CD4-positive, alpha-beta T cell treated with Interleukin-6 for 4 hours (primary cell): ENCODE measurements at places on chromosomes 1 and 21.

DNA sequence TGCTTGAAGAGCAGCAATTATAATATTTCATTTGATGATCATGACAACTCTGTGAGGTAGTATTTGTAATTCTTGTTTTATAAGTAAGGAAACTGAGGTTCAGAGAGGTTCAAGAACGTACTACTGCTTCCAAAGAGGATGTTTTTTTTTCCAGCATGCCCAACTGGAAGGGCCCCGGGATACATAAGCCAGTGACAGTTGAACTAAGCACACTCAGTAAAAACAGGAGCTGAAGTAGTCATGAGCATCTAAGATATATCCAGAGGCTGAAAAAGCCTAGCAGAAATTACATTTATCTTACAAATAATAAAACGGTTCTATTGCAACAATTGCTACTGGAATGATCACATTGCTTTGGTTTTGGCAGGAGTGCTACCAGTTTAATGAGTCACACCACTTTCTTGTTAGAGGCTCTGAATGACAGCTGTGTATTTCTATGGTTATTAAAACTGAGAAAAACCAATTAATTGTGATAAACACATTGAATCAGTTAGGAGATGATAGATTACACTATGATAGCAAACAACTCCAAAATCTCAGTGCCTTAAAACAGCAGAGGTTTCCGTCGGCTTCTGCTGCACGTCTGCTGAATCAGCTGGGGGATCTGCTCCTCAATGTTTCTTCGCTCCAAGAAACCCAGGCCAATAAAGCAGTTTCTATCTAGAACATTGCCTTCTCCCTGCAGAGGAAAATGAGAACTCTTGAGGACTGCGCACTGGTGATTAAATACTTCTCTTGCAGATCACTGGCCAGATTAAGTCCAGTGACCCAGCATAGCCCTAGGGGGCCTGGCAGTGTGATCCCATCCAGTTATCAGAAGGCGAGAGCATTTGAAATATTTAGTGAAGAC is 522.7 kb downstream of the PLPP3 start:
- no peak for DNase-seq

GRCh38 chr21:17576080-17576835 is 36.4 kb downstream of the BTG3 start:
- DNase-seq: no peak

- DNase-seq: no peak
These were observed 16.1 kb downstream of the HSF2BP start for GRCh38 chr21:43643193-43643592.

DNA sequence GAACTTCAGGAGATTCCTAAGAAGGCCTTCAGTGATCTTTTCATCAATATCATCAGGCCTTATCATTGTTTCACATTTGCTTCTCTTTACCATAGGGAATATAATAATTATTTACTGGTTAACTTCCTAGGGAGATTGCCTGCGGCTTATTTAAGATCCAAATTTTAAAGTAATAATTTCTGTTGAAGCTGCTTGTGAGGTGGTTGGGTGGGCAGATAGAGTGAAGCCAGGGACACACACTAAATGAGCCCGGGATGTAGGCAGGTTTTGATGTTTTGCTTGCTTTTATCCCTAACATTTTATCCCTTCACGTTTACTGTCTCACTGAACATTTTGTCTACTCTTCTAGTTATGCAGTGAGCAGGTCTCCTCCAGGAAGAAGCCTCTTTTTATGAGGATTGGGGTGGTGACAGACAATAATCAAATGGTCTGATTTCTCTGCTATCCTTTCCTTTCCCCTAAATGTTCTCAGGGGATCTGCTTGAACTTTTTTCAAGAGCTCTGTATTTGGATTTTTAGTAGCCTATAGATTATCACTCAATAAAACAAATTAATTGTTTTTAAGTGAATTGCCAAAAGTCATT is 164.7 kb downstream of the RUNX1 start:
- DNase-seq: no peak

- no peak for DNase-seq
These were observed 35.7 kb upstream of the ERRFI1 start for GRCh38 chr1:8061673-8062386.

DNA sequence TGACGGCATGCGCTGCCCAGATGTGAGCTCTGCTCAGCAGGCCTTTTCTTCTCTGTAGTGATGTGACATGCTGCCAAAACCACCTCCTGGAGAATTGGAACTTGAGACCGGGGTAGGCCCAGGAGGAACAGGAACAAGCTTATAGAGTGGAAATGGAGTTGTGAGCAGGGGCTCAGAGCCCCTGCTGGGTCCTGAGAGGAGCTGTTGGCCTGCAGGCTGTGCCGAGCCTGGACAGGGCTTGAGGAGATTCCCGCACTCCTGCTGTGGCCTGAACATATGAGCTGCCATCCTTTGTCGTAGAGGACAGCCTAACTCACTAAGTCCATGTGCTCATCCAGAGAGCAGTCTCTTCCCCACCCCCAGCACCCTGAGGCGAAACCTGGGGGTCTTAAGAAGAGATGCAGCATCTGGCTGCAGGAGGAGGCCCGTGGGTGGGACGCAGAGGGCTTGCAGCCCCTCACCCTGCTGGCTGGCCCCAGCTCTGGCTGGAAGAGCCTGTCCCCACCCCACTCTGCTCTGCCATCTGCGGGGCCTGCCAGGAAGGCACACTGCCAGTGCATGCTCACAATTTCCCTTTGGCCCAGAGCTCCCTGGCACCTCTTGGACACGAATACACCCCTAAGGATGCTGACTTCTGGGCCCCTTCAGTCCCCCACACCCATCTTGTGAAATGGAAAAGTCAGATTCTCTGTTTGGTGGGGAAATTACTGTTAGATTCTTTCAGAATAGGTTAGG is 42.5 kb downstream of the PTPRF start:
- DNase-seq: no peak

DNA sequence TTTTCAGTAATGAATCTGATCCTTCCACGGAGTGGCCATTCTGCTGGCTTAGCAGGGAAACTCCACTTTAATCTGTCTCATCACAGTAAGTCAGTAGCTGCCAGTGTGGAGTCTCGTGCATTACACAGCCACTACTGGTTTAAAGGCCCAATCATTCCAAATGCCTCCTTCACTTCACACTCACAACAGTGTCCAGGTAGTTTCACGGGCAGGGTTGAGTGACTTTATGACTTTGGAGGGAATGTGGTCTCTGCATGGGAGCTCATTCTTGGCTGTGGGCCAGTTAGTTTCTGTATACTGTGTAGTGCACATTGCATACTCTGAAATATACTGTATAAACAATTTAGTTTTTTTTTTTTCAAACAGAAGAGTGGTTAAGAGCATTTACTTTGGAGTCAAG is 34.6 kb upstream of the C1orf87 start:
- DNase-seq: no peak

DNA sequence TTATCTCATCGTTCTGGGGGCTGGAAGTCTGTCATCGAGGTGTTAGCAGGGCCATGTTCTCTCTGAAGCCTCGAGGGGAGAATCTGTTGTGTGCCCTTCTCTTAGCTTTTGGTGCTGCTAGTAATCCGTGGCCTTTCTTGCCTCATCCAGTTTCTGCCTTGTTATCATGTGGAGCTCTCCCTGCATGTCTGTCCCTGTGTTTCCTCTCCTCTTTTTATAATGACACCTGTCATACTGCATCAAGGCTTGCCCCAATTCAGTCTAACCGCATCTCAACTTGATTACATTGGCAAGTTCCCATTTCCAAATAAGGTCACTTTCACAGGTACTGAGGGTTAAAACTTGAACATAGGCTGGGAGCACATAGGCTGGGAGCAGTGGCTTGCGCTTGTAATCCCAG is 82.6 kb upstream of the CNIH3 start:
- DNase-seq: no peak

- no peak for DNase-seq
These were observed 55.5 kb upstream of the DNAJC6 start for GRCh38 chr1:65253800-65254319.

DNA sequence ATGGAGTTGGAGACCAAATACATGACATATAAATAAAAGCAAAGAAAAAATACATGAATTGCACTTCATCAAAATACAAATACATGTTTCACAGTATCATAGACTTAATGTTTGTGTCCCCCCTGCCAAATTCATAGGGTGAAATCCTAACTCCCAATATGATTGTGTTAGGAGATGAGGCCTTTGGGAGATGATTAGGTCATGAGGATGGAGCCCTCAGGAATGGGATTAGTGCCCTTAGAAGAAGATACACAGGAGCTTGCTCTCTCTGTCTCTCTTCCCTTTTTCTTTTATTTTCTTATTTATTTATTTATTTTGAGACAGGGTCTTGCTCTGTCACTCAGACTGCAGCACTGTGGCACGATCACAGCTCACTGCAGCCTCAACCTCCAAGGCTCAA is 26.0 kb upstream of the FAM131C start:
- no peak for DNase-seq

DNA sequence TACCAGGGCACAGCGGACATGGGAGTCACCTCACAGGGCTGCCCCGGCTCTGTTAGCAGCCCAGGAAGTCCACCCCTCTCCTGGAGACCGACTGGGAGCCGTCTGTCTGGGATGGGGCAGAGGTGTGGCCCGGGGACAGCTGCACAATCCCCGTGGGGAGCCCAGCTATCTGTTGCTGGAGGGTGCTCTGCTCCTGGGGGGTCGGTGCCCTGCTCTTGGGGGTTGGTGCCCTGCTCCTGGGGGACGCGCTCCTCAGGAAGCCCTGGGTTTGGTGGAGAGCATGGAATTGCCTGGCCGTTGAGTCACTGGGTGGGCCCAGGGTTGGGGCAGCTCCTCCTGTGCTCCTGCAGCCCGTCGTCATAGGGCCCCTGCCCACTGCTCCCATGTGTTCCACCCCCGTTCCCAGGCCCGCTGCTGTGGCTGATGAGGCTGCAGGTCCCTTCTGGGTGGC is 39.3 kb downstream of the AGPAT3 start:
- DNase-seq: no peak

GRCh38 chr21:38664315-38664714 is 141.4 kb upstream of the ETS2 start:
- DNase-seq: no peak

- DNase-seq: no peak
These were observed 16.5 kb upstream of the VCAM1 start for GRCh38 chr1:100703052-100703451.

DNA sequence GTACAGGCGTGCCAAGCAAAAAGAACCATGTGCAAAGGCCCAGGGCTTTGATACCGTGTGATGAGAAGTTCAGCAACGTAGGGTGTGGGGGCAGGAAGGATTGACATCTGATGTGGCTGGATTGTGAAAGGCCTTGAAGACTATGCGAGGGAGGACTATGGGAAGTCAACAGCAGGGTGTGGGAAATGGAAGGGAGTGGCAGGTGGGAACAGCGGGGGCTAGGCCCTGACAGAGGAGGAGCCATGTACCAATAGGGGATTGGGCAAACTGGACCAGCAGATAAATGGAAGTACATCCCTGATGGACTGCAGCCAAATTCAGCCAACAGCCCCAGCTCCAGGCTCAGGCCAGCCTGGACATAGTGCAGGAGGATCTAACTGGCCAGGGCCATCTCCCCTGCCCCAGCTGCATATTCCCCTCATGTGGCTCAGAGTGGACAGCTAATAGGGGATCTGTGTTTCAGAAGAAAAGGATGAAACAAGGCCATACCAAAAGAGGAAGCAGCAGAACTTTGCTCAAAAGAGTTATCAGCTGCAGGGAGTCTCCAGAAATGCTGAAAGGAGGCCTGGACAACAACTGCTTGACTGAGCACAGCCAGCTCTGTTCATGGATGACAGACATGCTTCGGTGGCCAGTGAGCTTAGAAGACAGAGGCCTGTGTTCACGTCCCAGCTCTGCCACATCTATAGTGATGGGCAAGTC is 140.2 kb upstream of the SGIP1 start:
- no peak for DNase-seq

- no peak for DNase-seq
These were observed 15.1 kb downstream of the SOX13 start for GRCh38 chr1:204087893-204088528.

DNA sequence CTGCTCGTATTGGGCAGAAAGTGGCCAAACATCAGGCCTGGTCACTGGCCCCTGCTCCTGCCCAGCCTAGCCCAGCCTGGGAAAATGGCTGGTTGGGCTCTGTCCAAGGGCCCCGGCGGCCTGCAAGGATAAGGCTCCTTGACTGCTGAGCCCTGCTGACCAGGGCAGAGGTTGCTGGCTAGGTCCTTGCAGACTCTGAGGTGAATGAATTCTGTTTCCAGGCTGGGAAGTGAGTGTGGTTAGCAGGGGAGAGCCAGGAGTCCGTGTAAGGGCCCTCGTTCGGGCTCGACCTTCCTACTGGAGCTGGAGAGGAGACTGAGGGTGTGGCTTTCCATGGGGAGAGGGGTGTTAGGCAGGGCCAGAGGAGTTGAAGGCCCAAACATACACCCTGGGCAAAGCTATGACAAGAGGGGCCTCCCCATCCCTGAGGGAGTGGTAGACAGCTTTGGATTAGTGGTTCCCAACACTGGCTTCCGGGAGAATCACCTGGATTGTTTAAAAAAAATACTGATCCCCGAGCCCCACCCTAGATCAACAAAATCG is 20.6 kb downstream of the CSF1 start:
- no peak for DNase-seq

- no peak for DNase-seq
These were observed 26.2 kb downstream of the ZYG11B start for GRCh38 chr1:52752484-52752826.

GRCh38 chr21:39860600-39860999 is 6.6 kb upstream of the PCP4 start:
- DNase-seq: no peak

GRCh38 chr21:42269386-42269785 is 45.8 kb downstream of the TFF3 start:
- peak; percentile 41 for DNase-seq

DNA sequence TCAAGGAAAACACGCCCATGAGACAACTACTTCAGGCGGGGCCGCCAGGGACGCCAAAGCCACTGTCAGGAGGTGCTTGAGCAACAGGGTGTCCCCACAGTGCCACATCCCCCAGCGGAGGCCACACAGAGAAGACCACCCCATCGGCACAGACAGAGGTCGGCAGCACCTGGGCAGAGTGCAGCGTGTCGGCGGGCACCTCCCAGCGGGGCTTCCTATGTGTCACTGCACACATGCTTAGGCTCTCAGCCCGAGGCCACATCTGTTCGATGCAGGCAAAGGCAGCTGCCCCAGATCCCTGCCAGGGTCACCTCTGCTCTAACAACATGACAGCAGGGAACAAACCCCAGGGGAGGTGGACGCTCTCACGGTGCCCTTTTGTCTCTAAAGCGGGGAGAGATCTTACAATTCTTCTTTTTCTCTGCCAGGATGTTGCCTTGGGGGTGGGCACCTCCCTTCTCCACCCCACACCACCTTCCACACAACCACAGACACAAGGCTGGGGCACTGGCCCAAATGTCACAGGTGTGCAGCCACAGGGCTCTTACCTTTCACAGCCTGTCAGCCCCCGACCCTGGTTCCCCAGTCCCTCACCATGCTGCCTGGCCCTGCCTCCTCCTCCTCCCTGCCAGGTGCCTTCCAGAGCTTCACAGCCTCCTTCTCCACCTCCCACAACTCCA is 4.2 kb downstream of the KRTAP10-8 start:
- DNase-seq: no peak
